ENCODE measurements at places on chromosomes 16 and 17. TPM values are rescaled to one million over a fixed set of nuclear protein-coding genes. Genes with fewer than 3 reads are reported as not detected.
A peak's percentile ranks its signal among the peaks of the same experiment; 100 is the strongest.

GRCh38 chr17:30116345-30116660 lies 313 bp upstream of the NSRP1 start:
- peaks cover 14% of the 10 kb centered on the region for H3K4me1 ChIP-seq
- H3K4me3 ChIP-seq = peak overlapping the region; percentile 80
- peak overlapping the region; percentile 96 for H3K27ac ChIP-seq

GRCh38 chr16:81523387-81524115 lies 78.9 kb downstream of the CMIP start:
- no peak for DNase-seq
- no peaks in the 10 kb centered on the region for H3K36me3 ChIP-seq
- no peak overlapping the region for H3K4me3 ChIP-seq
- H3K27ac ChIP-seq = no peak overlapping the region

- DNase-seq = peak; percentile 50
- H3K4me1 ChIP-seq = no peaks in the 10 kb centered on the region
- no peaks in the 10 kb centered on the region for H3K36me3 ChIP-seq
- no peak overlapping the region for H3K27ac ChIP-seq
- no peaks in the 10 kb centered on the region for H3K27me3 ChIP-seq
- H3K4me3 ChIP-seq = no peak overlapping the region
Measured at GRCh38 chr16:80924372-80924978, 82.2 kb downstream of the CMC2 start.

The RAB26 gene
- total RNA-seq = 0.88 TPM

- DNase-seq = no peak
- H3K36me3 ChIP-seq = no peaks in the 10 kb centered on the region
- no peaks in the 10 kb centered on the region for H3K27me3 ChIP-seq
- H3K4me3 ChIP-seq = no peak overlapping the region
- no peak overlapping the region for H3K27ac ChIP-seq
- no peaks in the 10 kb centered on the region for H3K4me1 ChIP-seq
Measured at GRCh38 chr16:27665881-27666280, 115.9 kb downstream of the KATNIP start.

DNA sequence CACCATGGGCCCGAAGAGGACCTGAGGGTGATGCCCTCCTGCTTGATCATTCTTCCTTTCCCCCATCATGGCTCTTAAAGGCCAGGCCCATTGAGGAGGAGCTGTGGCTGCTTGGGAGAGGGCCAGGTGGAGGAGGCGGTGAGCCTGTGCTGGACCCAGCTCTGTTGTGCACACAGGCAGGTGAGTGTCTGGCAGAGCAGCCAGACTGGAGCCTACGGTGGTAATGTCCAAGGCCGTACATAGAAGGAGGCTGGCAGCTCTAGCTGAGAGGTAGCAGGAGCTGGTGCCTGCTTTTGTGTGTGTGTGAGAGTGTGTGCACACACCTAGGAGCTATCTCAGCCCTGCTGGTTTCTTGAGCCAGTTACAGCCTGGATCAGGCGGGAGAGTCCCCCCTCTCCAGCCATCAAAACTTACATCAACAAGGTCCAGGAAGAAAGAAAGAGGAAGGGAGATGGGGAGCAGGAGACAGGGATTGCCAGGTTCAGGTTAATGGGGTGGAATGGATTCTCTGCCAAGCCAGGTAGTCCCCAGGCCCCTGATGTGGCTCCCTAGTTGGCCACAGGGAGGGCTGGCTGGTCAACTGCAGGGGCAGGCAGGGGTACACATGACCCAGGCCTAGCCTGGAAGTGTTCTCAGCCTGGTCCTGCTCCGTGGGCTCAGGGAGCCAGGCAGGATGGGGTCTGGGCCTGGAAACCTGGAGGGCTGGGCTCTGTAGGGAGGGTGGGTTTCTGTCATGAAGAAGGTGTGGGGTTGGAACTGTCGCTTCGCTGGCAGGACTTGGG lies 107.1 kb downstream of the RAP1GAP2 start:
- no peak overlapping the region for H3K4me3 ChIP-seq
- peaks cover 14% of the 10 kb centered on the region for H3K4me1 ChIP-seq
- no peak for DNase-seq
- no peaks in the 10 kb centered on the region for H3K27me3 ChIP-seq

DNA sequence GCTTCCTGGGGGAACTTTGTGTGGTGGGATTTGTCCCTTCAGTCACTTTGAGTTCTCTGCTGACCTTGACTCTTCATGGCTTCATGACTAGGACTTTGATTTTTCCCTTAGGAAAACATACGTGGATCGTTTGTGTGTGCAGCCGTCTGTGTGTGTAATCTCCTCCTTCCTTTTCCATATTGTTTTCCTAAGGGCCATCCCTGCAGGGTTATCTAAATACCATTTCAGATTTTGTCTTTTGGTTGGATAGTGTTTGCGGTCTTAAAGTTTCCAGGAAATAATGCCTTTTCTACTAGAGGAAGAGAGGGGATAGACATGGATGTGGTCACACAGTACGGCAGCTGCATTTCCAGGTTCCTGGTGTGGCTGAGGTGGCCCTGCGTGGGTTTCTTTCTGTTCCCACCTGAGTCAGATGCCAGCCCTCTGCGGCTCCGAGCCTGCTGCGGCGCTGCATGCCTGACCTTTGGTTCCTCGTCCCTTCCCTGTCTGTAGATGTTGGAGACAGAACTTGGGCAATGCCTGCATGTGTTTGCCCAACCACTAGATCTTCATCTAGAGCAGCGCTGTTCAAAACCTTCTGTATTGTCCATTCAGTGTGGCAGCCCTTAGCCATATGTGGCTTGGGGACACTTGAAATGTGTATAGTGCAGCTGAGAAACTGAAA lies 72.0 kb upstream of the LGALS9 start:
- DNase-seq = no peak
- no peaks in the 10 kb centered on the region for H3K27me3 ChIP-seq
- no peaks in the 10 kb centered on the region for H3K36me3 ChIP-seq
- H3K4me1 ChIP-seq = peaks cover 58% of the 10 kb centered on the region
